Right renal pelvis (tissue), 4 donors: ENCODE measurements at places on chromosomes 4 and X.

- no peak for DNase-seq
Observed at GRCh38 chrX:10023821-10024220, 56.7 kb downstream of the CLDN34 start.

DNA sequence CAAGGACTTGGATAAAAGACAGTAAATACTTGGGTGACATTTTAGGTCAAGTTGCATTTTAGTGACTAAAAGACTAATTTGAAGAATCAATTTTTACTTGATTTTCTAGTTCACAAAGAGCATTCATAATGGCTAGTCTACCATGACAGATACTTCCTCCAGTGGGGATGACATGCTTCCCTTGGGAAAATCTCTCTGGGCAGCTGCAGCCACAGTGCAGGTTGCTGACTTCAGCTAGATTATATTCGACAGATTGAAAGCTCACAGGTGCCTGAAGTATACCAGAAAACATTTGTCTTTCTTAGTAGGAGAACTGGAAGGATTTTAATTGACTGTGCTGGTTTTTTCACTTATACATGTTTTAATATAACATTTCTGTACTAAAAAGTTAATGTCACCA lies 209.6 kb upstream of the MAGEB2 start:
- no peak for DNase-seq

GRCh38 chrX:51192104-51192503 lies 140.5 kb upstream of the NUDT10 start:
- DNase-seq, result no peak

GRCh38 chr4:128601991-128602695 lies 207.4 kb upstream of the JADE1 start:
- DNase-seq, result no peak

- no peak for DNase-seq
Observed at GRCh38 chr4:112416464-112416863, 99.5 kb downstream of the NEUROG2 start.
